ENCODE measurements at places on chromosomes 12 and 14.

DNA sequence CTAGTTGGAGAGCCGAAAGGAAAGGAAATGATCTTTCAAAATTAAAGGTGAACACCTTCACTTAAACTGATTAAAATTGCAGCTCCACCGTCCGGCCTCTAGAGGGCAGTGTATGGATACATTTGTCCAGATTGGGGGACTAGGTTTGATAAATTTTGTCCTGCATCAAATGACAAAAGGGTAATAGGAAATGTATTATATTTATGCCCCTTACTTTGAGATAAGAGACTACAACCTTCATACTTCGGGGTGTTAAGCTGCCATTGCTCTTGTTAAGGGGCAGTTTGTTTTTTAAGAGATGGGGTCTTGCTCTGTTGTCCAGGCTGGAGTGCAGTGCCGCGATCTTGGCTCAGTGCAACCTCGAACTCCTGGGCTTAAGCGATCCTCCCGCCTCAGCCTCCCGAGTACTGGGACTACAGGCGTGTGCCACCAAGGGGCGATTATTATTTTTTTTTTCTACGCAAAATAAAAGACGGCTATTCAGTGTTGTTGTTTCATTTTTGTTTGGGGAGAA lies 818 bp upstream of the SUOX start:
- no peak for DNase-seq

- no peak for DNase-seq
Observed at GRCh38 chr14:45641541-45641940, 388.5 kb upstream of the MIS18BP1 start.

DNA sequence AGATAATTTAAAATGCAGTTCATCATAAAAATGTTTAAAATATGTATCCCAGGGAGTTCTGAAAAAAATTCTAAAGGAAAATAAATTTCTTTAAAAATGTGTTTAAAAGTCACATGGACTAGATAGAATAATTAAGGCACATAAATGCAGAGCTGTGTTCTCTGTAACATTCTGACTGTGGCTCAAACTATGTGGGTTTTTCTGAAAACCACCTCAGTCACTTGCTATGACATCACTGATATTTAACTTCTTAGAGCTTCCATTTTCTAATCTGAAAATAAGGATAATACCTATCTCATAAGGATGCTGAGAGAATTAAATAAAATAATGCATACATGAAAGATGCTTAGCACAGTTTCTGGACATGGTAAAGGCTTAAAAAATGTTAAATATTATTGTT lies 107.3 kb downstream of the SLC41A2 start:
- DNase-seq, result no peak

- peak; percentile 39 for DNase-seq
Observed at GRCh38 chr12:55830601-55831446, 1.4 kb upstream of the DNAJC14 start.

DNA sequence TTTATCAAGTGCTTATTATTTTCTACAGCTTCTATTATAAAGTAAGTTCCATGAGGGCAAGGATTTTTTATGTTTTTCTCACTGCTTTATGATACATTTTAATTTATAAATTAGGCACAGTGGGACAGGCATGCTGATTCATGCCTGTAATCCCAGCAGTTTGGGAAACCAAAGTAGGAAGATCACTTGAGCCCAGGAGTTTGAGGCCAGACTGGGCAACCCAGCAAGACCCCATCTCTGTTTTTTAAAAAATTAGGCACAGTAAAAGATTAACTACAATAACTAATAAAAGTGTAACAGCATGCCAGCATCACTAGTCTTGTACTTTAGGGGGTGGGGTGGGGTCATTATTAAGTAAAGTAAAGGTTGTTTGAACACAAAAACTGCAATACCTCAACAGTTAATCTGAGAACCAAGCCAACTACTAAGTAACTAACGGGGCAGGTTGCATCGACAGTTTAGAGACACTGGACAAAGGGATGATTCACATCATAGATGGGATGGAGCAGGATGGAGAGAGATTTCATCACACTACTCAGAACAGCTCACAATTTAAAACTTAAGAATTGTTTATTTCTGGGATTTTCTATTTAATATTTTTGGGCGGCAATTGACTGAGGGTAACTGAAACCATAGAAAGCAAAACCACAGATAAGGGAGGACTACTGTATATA lies 119.5 kb downstream of the PLEKHA5 start:
- no peak for DNase-seq

GRCh38 chr14:50823762-50824636 lies 7.0 kb downstream of the NIN start:
- no peak for DNase-seq

DNA sequence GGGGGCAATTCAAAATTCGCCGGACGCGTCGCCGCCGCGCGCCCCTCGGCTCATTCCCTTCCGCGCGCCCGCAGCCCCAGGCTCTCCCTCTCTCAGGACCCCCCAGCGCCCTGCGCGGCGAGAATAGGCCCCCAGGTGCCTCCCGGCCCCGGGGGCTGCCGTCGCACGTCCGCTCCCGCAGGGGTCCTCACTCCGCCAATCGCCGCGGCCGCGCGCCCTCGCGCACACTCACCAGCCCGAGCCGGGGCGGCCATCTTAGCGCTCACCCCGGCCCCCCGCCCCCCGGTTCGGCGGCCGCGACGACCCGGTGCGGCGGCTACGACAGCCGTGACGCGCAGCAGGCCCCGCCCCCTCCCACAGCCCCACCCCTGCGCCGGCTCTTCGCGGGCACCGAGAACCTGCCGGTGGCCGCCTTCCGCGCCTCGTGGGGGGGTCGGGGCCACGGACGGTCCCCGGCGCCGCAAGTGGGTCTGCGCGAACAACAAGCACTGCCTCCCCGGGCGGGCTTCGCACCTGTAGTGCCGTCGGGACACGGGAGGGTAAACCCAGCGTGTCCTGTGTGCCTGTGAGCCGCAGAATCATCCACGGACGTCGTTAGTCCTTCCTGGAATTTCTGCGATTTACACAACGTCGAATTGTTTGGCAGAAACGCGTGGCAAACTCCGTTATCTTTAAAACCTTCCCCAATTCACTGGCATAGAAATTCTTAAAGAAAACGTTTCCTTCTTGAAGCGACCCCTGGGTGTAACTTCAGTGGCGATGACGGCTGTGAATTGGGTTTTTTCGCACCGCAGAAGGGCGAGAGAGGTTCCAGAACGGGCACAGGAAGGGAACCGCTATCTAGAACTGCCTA lies 2.5 kb downstream of the USP44 start:
- DNase-seq, result no peak

- DNase-seq, result no peak
Observed at GRCh38 chr12:19095331-19095730, 34.2 kb upstream of the PLEKHA5 start.

DNA sequence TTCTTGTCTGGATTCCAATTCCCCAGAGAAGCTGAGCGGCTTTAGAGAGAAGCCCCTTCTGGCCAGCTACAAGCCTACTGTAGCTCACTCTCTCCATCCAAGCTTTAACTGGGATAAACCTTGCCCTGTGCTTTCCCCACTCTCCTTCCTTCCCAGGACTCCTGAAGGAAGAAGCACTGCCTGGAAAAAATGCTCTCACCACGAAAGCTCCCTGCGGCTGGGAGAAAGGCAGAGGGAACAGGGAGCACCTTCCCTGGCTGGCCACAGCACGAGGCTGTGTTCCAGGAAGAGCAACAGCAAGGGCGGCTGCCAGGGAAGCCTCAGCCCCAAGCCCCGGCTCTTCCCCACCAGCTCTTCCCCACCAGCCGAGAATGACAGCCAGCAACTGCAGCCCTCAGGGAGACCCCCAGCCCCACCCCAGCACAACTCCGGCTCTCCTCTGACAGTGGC lies 40.8 kb upstream of the PNMA1 start:
- peak; percentile 43 for DNase-seq

DNA sequence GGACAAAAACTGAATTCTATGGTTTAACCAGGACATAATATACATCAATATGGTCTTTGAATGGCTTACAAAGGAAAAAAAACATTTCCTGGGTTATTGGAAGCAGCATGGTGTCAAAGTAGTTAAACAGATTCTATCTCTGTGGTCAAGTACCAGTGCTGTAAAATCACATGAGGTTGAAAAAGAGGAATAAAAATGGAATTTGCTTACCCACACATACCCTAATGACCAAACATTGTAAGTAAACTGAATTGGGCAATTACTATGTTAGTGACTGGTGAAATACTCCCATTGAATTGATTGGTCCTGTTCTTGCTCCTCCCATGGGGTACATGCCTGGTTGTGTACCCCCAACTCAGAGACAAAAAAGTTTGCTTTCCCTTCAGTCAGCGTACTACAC lies 19.6 kb downstream of the IFNG start:
- no peak for DNase-seq

GRCh38 chr12:18443768-18444437 lies 182.6 kb downstream of the PIK3C2G start:
- DNase-seq, result peak; percentile 32

DNA sequence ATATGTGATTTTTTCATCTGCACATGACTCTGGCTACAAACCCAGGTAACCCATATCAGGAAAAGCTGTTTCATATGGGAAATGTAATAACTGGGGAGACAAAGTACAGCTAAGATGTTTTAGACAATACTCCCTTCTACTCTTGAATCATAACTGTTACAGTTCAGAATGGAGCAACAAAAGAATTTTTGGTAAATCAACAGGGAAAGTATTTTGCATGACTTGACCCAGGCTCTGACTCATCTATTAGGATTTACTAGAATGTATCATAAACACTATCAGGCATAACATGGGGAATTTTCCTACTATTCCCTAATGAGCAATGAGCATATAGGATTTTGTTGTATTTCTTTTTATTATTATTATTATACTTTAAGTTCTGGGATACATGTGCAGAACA lies 553.0 kb downstream of the SLC16A7 start:
- peak; percentile 63 for DNase-seq

DNA sequence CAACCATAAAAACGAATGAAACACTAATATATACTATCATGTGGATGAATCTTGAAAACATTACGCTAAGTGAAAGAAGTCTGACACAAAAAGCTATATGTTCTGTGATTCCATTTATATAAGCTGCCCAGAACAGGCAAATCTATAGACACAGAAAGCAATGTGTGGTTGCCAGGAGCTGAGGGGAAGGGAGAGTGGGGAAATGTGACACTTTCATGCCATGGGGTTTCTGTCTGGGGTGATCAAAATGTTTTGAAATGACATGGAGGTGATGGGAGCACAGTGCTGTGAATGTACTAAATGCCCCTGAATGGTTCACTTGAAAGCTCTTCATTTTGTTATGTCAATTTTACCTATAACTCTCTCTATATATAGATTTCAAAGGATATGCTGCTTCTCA lies 30.1 kb downstream of the ATG14 start:
- no peak for DNase-seq

DNA sequence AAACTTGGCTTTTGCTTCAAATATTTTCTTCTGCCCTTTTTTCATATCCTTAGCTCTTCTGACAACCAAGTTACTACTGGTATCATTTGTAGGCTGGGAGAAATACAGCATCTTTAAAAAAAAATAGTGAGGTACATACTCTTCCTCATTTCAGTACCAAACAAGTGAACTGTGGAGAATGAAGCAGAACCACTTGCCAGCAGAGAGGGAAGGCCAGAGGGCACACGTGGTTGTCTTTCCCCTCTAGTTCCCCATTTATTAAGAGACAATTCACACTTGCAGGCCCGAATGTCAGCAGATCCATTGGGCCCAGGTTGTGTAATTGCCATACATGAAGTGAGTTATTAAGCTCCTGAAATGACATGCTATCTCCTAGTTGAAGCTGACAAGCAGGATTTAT lies 3.2 kb downstream of the SUSD6 start:
- no peak for DNase-seq

DNA sequence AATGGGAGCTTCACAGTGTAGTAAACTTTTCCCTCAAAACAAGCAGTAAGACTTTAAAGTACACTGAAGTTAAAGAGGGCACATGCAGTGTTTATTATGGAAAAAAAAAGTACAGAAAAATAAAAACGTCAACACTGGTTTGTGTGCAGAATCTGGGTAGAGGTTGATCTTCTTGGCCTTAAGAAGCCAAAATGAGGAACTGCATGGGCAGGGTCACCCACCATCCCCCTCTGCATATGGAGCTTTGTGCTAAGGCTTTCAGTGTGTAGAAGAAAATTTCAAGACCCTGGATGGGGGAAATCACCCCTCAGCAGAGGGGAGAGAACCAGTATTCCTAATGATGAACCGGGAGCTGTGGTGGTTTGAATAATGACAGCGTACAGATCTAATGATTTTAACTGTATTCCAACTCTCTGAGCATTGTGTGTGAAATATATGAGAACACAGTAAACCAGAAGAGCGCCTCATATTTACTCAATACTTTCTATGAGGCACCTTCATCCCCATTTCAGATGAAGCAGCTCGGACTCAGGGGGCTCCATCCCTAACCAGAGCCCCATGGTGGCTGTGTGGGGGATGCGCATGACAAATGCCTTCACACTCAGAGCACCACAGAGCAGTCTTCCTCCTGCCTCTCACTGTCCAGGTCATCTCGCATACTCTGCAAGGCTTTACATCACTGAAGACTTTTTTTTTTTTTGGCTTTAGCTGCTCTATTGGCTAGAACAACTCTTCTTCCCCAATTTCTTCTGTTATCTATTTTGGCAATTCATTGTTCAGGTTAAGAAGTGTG lies 33.4 kb downstream of the ACADS start:
- DNase-seq, result no peak

DNA sequence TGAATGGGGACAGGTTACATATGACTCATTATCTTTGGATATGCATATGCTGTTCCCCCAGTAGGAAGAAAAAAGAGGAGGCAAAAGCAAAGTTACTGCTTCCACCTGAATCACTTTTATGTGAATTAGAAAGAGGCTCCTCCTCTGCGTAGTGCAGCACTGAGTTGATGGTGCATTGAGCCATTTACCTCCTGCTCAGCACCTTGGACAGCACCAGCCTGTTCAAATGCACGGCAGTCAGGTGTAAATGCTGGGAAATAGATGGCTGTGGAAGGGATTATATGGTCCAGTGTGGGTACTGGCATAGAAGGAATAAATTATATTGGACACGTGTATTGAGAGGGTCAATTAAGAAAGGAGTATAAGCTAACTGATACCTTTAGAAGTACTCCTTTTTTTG lies 541.9 kb upstream of the SEL1L start:
- DNase-seq, result no peak

DNA sequence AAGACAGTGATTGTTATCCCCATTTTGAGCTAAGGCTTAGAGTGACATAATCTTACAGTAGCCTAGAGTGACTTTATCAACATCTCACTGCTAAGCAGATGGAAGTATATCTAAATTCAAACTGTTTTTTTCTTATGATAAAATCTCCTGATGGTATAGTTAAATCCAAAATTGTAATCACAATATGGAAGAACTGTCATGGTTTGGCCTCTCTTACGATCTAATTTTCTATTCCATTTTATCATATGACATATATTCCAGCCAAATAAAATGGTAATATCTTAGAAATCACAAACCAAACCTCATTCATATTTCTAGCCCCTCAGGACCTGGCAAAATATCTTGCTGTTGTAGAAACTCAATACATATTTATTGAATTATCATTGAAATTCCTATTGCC lies 864.7 kb downstream of the SLC6A15 start:
- DNase-seq, result no peak

All from stromal cell of bone marrow (primary cell).